IPS DF 19.7 (cell line): ENCODE measurements at places on chromosomes 6 and 20.

DNA sequence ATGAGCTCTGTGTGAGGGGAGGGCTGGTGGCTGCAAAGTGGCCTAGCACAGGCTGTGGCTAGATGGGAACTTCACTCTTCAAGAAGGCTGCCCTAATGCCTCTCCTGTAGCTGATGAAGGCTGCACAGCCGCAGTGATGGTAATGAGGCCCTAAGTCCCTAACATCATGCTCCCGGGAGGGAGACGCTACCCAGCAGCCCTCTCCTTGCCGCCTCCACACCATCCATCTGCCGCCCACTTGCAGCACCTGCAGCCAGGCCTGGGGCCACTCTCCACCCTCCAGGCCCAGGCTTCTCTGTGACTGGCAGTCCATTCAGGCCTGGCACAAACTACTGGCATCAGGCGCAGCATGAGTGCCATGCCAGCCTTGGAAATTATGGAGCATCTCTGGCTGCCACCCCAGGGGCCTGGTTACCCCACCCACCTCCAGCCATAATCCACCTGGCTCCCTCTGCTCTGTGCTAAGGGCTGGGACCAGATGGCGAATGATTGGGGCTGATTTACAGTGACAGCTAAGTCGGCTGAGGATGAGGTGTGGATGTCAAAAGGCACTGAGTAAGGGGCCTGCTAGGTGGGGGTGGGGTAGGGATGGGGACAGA is 284.2 kb downstream of the LRFN2 start:
- no peak for DNase-seq

GRCh38 chr6:3031857-3032640 is 32.4 kb downstream of the NQO2 start:
- DNase-seq, result no peak

DNA sequence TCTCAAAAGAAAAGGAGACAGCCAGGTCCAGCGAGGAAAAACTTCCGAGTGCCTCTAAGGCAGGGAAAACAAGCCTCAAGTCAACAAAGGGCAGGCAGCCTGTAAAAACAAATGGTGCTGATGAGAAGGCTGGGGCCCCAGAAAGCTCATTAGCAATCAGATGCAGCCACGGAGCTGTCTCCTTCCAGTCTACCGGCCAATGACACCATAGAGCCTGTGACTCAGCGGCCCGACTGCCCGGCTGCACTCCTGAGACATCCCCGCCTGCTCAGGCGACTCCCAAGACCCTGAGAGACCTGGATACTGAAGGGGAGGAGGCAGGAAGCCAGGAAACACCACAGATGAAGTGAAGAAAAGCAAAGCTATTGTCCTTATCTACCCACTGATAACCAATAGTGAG is 120.1 kb upstream of the HDDC2 start:
- peak; percentile 59 for DNase-seq

DNA sequence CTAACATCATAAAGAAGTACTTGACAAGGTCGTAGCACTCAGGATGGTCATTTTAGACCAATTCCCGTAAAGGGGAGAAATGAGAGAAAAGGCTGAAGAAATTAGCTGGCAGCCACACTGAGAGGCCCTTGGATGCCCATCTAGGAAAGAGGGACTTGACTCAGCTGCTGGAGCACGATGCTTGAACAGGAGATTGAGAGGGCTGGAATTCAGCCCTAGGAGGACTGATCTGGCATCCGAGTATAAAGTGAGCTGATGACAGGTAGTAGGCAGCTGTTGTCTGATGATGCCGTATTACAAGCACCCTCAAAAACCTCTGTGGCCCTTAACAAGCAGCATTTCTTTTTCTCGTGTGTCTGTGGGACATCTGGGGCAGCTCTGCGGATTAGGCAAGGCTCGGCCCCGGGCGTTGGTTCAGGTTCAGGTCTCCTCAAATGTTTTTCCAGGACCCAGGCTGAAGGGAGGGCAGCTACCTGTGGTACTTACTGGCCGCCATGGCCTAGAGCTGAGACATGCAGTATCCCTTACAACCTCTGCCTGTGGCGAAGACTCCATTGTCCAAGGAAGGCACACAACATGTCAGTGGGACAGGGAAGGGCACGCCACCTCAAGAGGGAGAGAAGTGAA is 219.6 kb upstream of the SNX9 start:
- DNase-seq, result no peak

- no peak for DNase-seq
These were observed 244.6 kb downstream of the HAO1 start for GRCh38 chr20:7695635-7696034.

DNA sequence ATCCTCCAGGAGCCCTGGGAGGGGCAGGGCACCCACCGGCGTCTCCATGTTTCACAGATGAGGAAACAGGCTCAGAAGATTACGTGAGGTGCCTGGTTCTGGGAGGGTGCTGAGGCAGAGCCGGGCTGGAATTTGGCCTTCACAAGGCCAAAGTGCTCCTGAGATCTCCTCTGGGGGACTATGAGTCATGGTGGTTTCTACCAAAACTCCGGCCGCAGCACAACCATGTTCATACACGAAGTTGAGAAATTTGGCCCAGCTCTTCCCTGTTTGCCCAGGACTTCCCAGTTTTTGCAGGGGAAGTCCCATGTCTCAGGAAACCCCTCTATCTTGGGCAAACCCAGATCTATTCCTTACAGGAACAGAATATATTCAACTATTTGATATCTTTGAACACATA is 172.9 kb upstream of the CDYL start:
- DNase-seq, result no peak

DNA sequence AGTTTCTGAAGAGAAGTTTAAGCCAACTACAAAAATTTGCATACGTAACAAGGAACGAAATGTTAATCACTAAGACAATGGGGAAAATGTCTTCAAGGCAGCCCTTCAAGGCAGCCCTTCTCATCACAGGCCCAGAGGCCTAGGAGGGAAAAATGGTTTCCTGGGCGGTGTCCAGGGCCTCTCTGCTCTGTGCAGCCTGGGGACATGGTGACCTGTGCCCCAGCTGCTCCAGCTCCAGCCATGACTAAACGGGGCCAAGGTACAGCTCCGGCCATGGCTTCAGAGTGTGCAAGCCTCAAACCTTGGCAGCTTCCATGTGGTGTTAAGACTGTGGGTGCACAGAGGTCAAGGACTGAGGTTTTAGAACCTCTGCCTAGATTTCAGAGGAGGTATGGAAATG is 325.1 kb downstream of the FRK start:
- DNase-seq, result no peak

- no peak for DNase-seq
These were observed 1.6 kb upstream of the TFAP2A start for GRCh38 chr6:10416516-10416862.

GRCh38 chr6:36915599-36915998 is 29.8 kb downstream of the C6orf89 start:
- DNase-seq, result no peak

- DNase-seq, result no peak
These were observed 366.4 kb downstream of the KIF16B start for GRCh38 chr20:16206817-16207216.

GRCh38 chr6:44044154-44044539 is 83.1 kb downstream of the MRPL14 start:
- DNase-seq, result no peak

DNA sequence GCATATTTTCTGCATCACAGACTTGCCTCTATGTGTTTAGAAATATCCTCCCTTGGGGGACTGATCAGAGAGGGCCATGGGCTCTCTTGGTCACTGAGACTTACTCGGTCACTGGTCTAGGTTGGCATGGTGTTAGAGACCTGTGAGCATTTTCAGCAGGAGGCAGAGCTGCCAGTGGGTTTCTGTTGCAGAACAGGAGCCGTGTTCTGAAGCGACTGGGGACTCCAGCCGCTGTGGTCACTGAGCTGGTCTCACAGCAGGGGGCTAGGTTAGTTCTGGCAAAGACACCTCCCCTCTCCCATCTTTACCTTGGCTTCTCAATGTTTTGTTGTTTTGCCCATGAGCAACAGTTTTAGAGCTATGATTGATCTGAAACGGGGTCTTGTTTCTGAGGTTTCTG is 8.7 kb downstream of the TMEM181 start:
- no peak for DNase-seq

DNA sequence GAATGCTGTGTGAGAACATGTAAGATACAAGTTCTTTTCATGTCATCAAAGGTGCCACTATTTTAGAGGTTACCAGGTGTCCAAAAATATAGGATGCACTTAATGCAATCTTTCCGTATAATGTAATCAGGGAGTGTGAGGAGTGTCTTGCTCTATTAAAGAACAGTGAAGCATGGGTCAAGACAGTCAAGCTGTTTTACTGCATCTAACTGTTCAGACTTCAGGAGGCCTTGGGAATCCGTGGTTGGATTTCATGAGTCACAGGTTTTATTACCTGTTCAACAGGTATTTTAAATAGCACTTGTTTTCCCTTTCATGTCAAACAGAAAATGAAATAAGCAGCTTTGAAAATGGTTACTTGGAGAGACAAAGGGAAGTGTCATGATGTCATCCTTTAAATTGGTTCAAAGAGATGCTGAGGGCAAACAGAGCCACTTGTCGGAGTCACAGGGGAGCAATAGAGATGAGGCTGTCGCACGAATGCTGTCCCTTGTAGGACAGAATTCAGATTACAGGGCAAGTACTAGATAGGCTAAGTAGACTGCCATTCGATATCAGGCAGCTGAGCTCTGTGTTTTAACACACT is 621.5 kb downstream of the QKI start:
- DNase-seq, result no peak

DNA sequence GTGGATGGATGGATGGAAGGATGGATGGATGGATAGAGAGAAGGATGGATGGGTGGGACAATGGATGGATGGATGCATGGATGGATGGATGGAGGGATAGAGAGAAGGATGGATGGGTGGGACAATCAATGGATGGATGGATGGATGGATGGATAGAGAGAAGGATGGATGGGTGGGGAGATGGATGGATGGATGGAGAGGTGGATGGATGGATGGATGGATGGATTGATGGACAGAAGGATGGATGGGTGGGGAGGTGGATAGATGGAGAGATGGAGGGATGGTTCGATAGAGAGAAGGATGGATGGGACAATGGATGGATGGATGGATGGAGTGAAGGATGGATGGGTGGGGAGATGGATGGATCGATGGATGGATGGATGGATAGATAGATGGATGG is 6.4 kb downstream of the EEF1A2 start:
- DNase-seq, result no peak

DNA sequence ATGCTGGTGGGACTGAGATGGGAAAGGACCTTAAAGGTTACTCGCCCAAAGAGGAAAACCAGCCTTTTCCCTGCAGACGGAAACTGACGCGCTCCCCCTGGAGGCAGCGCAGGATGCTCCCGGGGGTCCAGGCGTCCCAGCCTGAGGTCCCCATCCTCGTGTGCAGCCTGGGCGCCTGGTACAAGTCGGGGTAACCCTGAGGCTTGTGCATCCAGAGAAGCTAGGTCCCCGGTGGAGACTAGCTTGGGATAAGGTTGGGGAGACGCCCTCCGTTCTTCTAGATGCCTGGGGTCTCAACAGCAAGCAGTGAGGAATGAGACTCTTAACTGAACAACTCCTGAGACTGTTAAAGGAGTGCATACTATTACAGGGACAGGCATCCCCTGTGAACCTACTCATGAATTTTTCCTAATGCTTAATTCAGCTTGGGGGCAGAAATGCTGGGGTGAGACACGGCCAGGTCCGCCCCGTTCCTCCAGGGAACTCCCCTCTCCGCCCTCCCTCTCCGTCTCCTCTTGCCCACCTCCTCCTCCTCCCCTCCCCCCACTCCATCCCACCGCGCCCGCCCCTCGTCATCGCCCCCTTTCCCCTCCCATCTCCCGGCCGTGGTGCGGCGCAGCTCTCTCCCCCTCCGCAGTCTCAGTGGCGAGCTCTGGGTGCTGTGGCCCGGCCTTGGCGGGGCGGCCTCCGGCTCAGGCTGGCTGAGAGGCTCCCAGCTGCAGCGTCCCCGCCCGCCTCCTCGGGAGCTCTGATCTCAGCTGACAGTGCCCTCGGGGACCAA is at the start of gene PRSS35:
Gene PRSS35 (plus strand): TSS at position 634 of the 781 bp plus-strand sequence. CDS start 10,908 bp downstream, outside the sequence.
- DNase-seq, result peak; percentile 47

DNA sequence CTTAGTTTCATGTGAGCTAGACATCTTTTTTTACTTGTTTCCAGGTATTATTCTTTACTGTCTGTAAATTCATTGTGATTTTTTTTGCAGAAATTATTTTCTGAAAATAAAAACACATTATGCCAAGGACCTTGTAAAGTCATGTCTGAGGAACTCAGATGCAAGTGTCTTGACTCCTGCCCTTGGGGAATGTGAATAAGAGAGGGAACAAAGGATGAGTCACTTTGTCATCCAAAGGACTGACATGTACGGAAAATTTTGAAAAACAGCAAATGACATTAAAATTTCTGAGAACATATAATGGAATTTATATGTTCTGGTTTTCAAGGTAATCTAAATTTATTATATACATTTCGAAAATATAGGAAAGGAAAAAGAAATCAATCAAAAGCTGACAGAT is 660.4 kb downstream of the CD109 start:
- DNase-seq, result no peak

DNA sequence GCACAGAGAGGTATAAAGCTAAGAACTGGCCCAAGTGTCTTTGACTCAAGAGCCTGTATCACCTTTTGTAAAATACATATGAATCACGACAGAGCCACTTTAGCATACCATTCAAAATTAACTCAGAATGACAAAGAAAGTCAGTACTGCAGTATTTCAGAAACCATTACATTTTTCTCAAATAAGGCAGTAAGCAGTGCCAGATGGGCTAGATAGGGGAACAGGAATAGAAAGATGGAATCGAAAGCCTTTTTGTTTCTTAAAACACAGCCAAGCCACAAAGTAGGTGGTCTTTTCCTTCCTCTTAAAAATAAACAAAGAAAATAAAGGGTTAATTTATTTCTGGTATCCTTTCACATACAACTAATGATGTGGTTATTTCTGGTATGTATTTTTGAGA is 10.3 kb downstream of the CLDN20 start:
- no peak for DNase-seq

DNA sequence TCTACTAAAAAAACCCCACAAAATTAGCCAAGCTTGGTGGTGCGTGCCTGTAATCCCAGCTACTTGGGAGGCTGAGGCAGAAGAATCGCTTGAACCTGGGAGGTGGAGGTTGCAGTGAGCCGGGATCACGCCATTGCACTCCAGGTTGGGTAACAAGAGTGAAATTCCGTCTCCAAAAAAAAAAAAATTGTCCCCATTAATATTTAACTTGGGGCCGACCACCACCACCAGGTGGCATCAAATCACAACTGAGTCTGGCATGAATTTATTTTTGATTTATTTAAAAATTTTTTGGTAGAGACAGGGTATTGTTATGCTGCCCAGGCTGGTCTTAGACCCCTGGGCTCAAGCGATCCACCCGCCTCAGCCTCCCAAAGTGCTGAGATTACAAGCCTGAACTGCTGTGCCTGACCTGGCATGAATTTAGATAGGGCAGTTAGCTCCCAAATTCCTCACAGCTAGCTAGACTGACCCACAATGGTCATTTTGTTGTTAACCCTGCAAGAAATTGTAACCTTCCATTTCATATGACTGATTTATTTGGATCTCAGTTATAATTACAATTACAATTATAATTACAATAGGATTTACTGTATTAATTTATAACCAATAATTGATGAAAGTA is 17.1 kb upstream of the BEND3 start:
- no peak for DNase-seq

GRCh38 chr6:14190191-14190928 is 72.8 kb downstream of the CD83 start:
- no peak for DNase-seq

GRCh38 chr20:48631114-48632016 is 196.4 kb downstream of the PREX1 start:
- DNase-seq, result no peak
